AG04450 (cell line): ENCODE measurements at places on chromosomes 1 and 21. TPM values are rescaled to one million over a fixed set of nuclear protein-coding genes. Genes with fewer than 3 reads are reported as not detected.

GRCh38 chr1:7587773-7588456 lies 183.2 kb upstream of the VAMP3 start:
- DNase-seq: no peak

The C4BPB gene
- polyA plus RNA-seq: not detected in 2 replicates

DNA sequence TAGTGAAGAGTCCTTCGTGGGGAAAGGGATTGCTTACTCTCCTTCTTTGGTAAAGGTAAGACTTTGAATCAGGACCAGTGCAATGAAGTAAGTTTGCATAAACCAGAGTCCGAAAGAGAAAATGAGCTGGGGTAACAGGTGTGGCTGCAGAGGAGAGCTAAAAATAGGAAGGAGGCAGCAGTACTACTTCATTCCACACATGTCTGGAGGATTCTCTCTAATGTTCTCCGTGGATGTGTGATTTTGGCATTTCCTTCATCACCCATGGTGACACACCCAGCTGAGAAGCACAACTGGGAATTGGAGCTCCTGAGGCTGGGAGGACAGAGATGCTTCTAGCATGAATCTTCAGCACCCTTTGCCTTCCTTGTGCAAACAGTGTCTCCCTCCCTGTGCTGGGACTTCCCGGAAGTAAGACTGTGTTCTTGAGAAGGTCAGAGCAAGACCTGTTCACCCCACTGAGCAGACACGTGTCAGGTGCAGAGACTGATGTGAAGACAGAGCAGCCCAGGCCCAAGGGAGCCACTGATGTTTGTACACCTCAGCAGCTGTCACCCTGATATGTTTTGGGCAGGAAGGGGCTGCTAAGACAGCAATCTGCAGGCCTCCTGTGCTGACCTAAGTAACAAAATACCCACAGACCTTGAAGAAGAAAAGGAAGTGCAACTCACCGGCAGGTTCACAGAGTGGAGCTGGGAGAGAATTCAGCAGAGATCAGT lies 13.3 kb downstream of the FCRL1 start:
- no peak for DNase-seq

- no peak for DNase-seq
Observed at GRCh38 chr1:14975119-14975518, 178.4 kb upstream of the TMEM51 start.

The LIPI gene
- polyA plus RNA-seq: not detected in 2 replicates

The EPRS1 gene
- 129 and 146 TPM in 2 replicates for polyA plus RNA-seq

The TMEM82 gene
- not detected in 2 replicates for polyA plus RNA-seq

GRCh38 chr21:15804247-15805005 lies 74.6 kb downstream of the USP25 start:
- DNase-seq: no peak

DNA sequence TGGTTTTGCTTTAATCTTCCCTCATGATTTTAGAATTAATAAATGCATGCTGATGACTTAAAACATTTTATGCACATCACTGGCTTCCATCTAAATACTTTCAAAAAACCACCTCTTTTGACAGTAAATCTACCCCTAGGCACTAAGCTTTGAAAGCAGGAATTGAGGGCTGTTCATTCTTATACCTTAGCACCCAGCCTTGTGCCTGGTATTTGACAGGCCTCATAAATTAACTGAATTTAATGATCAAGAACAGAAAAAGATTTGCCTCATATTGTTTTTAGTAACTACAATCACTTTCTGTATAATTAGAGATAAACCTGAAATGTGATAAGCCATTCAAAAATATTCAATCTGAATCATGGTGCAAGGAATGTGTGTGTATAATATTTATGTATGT lies 108.8 kb downstream of the DPYD start:
- no peak for DNase-seq

The CFAP107 gene
- not detected in 2 replicates for polyA plus RNA-seq

The PTAFR gene
- 0.09 and 0.12 TPM in 2 replicates for polyA plus RNA-seq

The FMO1 gene
- not detected in 2 replicates for polyA plus RNA-seq

DNA sequence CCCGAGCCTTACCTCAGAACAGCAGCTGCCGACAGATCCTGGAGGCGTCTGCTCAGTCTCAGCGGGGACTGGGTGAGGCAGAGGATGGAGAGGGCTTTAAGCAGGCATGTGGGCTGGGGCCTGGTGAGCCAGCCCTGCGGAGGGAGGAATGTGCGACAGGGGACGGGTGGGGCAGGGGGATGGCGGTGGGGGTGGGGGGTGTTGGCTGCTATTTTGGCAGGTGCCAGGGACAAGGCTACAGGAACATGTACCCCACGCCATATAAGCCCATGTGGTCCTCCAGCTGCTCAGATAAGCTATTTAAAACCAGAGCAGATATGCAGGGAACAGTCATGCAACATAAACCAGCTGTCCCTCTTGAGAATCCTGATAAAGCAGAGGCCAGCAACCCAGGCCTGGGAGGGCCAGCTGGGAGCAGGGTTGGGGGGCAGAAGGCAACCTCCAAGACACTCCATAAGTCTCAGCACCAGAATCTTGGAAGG lies at the start of gene TNNT2:
TNNT2 (minus strand) TSS at position 70 of the 482 bp plus-strand sequence. CDS start 4,426 bp downstream, outside the sequence.
- DNase-seq: no peak
